ENCODE measurements at places on chromosomes 6 and 20.

GRCh38 chr6:132959639-132960326 lies 145.4 kb downstream of the RPS12 start:
- no peak for DNase-seq

DNA sequence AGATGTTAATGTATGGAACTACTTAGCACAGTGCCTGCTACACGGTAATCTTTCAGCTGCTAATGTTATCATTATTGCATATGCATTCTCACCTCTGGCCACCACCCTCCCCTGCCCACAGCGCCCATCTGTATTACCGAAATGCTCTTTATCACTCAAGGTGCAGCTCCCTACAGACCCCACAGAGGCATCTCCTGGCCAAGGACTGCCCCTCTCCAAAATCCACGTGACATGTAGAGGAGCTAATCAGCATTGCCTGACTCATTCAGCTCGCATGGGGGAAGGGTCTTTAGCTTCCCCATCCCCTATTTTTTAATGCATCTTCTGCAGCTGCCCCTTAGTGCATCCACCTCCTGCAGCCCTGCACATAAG lies 41.8 kb downstream of the SLC22A23 start:
- no peak for DNase-seq

DNA sequence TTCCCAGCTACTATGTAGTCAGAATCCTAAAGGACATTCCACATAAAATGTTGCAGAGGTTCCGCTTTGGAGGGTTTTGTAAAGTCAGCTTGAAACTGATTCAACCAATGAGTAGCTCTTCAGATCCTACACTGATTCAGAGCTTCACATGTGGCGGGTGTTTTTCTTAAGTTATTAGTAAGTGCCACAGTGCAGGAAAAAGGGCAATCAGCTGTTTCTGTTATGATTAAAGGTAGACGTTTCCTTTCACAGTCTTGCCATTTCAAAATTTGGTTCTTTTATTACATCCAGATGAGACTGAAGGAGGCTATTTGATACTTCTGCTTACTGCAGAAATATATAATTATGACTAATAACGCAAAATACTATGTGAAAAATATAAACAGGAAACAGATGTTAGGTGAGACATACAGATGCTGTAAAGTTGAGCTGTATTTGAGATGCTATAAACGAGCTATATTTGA lies 443.9 kb downstream of the CDKAL1 start:
- no peak for DNase-seq

- no peak for DNase-seq
Observed at GRCh38 chr20:37346236-37346534, 245 bp downstream of the SRC start.

GRCh38 chr6:144853603-144854002 lies 568.5 kb downstream of the UTRN start:
- DNase-seq, result no peak

- DNase-seq, result no peak
Observed at GRCh38 chr6:165831812-165832510, 168.9 kb upstream of the PDE10A start.

DNA sequence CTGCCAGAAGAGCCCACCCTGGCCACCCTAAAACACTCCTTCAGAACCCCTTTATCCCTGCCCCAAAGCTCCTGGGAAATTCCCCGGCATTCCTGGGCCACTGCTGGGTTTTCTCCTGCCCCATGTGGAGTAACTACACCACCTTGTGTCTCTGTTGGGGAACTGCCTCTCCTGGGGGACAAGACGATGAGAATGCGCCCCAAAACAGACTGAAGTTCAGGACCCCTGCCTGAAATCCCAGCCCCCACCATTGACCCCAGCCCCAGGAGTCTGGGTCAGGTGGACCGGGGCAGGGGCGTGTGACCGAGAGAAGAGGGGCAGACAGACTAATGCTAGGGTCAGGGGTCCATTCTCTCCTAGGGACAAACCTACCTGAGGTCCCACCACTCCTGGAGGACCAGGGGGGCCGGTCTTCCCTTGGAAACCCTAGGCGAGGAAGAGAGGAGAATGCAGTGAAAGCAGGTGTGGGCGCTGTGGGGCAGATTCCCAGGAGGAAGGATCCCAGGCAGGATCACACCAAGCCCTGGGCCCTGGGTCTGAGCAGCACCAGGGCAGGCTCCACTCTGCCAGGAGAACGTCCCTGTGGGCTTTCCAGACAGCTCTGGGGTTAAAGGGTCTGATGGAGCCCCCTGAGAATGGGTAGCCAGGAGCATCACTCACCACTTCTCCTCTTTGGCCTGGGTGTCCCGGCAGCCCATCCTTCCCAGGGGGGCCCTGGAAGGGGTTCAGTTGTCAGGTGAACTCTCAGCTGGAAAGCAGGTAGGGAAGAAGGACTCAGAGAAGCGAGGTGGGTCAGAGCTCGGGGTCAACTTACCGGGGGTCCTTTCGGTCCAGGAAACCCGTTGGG lies 19.4 kb downstream of the COL11A2 start:
- no peak for DNase-seq

DNA sequence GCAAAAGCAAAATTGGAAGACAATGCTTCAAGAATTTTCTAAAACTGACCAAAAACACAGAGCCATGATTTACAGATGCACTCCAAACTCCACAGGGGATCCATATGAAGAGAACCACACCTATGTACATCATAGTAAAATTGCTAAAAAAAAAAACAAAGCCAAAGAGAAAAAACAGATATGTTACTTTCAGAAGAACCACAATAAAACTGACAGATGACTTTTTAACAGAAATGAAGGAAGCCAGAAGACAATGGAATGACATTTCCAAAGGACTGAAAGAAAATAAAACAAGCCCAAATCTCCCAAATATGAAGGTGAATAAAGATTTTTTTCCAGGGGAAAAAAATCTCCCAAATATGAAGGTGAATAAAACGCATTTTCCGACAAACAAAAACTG lies 17.5 kb downstream of the TRERF1 start:
- no peak for DNase-seq
